Breast epithelium (tissue), 4 donors: ENCODE measurements at places on chromosomes 2 and 18.

DNA sequence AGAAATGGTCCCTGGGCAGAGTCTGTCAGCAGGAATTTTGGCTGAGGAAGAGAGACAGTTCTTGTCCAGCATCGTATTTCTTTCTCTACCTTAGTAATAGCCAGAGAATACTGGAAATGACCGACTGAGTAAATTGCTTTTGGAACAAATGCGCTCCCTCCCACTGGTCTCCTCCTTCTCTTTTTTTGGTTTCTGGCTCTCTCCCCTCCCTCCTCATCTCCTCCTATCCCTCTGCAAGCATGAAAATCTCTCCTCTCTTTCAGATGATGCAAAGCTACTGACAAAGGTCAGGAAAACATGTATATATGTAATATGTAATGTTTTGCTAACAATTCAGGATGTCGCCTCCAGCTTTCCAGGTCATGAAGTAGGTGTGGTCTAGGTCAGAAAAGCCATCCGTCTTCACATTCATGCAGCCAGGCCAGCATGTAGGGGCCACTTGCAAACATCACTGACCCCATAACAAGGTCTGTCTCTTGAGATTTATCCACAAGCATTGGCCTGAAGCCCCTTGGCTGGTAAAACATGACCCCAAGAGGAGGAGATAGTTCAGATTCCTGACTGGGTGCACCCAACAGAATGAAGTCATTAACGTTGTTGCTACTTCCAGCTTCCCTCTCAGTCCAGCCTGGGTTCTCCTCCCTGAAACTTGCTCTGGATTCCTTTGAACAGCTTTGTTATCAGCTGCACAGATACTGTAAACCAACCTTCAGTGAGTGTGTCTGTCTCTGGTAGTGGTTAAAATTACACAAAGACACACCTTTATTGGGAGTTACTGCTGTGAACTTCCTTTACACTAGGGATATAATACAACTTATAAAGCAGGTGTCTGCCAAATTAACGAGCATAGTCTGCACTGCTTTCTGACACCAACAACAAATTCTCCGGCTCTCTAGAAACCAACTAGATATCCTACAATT is 864.4 kb upstream of the KLHL29 start:
- DNase-seq: no peak

- DNase-seq: no peak
Observed at GRCh38 chr2:43057026-43057741, 169.2 kb downstream of the ZFP36L2 start.

DNA sequence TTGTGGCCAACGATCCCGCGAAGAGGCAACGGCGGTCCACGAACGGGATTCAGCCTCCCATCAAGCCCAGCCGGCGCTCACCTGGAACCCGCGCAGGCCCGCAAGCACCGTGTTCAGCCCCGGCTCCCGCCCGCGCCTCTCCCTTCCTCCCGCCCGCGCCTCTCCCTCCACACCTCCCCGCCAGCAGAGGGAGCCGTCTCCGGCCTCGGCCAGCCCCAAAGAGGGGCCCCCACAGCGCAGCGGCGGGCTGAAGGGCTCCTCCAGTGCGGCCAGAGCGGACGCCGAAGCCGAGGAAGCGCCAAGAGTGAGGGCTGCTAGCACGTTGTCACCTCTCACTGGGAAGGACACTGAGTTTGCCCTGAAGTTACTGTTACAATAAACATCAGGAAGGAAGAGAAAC is 55.3 kb upstream of the LAPTM4A start:
- DNase-seq: no peak

- no peak for DNase-seq
Observed at GRCh38 chr2:235244255-235245220, 249.3 kb upstream of the AGAP1 start.

DNA sequence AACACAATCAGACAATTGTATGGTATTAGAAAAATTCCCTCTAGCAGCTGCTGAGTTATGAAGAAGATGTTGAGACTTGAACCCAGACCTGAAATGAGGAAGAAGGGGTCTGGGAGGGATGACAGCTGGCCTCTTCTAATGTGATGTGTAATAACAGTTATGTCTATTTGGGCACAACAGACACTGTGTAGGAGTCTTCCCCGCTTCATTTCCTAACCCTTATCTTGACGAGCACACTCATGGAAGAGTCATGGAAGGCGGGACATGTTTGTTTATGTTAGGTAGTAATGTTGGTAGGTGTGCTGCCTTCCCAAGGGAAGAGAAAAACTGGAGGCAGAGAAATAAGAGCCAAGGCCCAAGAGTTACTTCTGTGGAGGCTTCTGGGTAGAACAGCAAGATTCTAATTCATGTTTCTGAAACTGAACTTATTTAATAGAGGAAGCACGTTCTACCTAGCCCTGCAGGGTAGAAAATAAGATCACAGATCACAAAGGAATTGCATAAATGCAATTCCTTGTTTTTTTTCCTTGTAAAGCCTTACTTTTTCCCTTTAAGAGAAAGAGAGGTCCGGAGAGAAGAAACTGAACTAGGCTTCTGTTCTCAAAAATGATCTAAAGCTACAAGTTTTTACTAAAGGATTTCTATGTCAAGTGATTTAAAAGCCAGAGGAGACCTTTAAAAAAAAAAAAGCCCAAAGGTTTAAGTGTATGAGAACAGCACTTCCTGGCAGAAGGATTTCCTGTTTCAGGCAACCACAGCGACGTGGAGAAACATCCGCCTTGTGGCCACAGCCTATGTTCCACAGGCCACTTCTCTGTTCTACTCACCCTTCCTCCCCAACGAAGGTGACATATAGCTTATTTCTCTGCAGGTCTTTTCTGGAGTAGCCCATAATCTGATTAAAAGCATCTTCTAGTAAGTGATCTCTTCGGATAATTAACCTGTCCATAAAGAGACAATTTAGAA is 68.5 kb upstream of the STK17B start:
- DNase-seq: peak; percentile 64

DNA sequence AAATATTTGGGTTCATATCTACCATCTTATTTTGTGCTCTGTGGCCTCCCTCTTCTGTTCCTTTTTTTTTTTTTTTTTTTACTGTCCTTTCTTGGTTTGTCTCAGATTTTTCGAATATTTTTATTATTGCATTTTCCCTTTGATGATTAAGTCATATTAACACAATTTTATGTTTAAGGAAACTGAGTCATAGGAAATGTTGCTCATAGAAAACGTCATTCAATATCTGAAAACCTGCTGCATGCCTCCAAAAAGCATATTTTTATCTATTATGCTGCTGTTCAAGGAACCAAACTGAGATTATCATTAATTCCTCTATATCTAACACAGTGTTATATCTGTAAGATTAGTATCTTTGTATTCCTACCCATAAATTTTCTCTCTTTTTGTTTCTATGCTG is 614.3 kb upstream of the SLC8A1 start:
- DNase-seq: no peak

DNA sequence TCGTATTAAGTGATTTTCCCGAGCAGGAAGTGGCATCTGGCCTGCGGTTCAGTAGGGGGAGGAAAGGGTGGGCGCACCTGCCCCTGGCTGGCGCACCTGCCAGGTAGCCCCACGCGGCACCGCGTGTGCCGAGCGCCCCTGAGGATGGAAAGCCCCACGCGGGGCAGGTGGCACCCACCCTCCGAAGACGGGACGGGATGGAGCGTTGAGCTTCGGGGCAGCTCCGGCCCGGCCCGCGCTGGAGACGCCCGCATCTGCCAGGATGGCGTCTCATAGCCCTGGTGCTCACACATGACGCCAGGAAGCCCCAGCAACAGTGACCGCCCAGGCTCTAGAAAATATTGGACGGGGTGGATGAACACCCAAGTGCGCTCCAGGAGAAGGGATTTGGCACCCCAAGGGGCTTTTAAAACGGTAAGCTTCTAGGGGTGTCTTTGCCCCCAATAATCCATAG is 2.5 kb upstream of the NFATC1 start:
- DNase-seq: no peak

GRCh38 chr2:178700922-178701342 is 106.3 kb downstream of the TTN start:
- no peak for DNase-seq

- peak; percentile 88 for DNase-seq
Observed at GRCh38 chr2:150485114-150485870, 2.2 kb downstream of the RND3 start.

DNA sequence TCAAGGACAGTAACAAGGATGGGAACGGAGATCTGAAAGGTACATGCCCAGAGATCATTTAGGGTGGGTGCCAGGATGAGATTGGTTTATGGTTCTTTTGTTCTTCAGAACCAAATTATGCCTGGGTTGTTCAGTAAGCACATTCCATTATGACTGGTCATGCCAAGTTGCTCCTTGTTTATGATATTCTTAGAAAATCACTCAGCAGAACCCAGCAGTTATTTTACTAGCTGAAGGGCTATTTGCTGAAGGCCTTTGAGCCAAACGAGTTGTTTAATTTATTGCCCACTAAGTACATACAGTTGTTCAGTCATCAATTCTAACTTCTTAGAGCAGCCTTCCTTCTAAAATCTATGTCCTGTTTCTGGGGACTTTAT is 635 bp downstream of the SLC3A1 start:
- no peak for DNase-seq

- no peak for DNase-seq
Observed at GRCh38 chr18:21112543-21113105, 1.0 kb upstream of the ROCK1 start.

DNA sequence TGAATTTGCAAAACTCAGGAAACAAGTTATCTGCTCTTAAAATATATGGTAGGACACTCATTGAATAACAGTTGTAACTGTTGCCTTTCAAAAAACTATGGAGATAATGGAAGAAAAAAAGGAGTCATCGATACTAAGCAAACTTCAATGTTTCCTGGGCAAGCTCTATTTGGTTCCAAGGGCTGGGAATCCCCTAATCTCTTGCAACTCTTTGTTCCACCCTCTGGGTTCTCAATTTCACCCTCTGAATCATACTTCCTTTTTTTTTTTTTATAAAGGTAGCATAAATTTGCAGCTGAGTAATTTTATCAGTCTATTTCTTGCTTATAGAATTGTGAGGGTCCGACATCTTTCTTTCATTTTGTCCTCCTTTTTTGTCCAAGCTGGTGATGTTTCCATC is 36.7 kb downstream of the SLC9A4 start:
- no peak for DNase-seq

DNA sequence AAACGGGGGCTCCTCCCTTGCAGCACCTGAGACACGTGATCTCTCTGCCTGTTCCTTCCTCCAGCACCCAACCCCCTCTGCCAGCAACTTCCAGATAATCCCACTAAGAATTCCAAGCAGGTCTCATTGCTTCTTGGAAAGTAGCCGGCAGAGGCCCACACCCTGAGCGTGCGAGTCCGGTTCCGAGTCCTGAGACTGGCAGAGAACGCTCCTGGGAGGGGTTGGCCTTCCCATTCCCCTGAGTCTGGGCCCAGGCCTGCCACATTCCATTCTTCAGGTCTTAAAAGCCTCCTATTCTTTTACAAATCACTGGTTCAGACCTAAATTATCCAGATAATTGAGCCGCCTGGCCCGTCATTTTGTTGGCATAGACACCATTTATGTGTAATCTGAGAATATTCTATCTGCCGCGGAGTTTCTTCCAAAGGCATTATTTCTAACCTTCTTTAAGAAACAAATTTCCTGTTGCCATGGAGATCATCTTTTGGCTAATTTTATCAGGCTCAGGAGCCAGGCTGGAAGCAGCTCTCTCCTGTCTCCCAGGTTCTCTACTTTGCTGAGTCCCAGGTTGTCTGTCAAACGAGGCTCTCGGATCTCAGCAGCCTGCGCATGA is 165.4 kb downstream of the MYCN start:
- peak; percentile 18 for DNase-seq

- no peak for DNase-seq
Observed at GRCh38 chr2:238772635-238773297, 75.1 kb upstream of the TWIST2 start.

DNA sequence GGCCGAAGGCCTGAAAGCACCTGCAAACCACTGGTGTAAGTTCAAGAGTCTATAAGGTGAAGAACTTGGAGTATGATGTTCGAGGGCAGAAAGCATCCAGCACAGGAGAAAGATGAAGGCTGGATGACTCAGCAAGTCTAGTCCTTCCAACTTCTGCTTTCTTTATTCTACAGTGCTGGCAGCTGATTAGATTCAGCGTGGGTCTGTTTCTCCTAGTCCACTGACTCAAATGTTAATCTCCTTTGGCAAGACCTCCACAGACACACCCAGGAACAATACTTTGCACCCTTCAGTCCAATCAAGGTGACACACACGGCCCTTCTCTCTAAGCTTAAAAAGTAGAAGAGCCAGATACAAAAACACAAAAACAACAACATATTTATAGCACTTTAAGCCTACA is 43.4 kb downstream of the NMS start:
- DNase-seq: no peak

DNA sequence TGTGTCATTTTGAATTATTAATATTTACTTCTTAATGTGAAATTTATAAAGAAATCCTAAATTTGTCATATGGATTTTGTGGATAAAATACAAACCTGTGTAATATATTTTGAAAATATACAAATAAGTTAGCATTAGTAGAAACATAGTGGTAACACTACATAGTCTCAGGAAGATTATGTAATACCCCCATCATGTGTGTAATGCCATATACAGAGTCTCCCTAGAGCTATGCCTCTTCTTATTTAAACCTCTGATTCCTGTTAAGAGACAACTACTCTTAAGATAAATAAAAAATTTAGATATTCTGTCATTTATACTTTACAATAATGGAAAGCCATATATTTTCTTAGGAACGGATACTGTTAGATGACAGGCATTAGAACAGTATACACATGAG is 2012.0 kb upstream of the LRRTM1 start:
- no peak for DNase-seq

DNA sequence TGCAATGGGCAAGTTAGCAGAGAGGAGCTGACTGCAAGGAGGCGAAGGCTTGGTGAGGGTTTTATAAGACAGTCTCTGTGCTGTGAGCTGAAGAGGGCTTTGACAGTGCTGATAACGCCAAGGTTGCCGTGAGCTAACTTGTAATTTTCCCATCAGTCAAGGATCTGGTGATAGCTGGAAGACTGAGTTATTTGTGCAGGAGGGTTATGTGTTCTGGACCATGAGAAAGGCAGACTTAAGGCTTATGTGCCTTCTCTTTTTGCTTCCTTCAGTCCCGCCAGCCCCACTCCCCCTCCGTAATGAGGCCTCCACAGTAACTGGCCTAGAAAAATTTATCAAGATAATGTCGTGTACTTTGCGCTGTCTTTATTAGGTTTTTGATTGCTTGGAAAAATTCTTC is 94.6 kb downstream of the RTP5 start:
- no peak for DNase-seq

DNA sequence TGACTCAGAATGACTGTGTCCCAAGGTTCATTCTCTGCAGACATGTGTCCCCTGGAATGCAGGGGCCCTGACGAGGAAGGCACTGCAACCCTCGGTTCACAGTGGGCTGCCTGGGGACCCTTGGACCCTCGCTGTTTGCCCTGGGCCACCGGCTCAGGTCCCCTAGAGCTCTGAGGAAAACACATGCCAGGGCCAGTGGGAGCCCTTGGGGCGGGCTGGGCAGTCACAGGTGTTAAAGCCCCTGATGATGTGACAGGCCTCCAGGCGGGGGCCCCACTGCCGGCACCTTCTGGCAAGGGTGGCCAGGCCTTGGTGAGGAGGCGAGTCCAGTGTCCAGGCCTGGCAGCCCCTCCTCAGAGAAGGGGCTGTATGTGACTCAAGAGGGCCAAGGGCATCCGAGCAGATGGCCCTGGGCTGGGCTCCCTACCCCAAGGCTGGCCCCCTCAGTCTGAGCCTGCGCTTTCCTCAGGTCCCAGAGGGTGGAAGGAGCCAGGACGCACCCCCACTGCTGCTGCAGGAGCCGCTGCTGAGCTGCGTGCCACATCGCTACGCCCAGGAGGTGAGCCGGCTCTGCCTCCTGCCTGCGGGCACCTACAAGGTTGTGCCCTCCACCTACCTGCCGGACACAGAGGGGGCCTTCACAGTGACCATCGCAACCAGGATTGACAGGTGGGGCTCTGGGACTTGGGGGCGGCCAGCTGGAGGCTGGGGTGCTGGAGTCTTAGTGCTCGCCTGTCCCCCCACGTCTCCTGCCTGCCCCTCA is 11.1 kb downstream of the CAPN10 start:
- no peak for DNase-seq
